ENCODE measurements at places on chromosomes 11 and 22.
A peak's percentile ranks its signal among the peaks of the same experiment; 100 is the strongest.

DNA sequence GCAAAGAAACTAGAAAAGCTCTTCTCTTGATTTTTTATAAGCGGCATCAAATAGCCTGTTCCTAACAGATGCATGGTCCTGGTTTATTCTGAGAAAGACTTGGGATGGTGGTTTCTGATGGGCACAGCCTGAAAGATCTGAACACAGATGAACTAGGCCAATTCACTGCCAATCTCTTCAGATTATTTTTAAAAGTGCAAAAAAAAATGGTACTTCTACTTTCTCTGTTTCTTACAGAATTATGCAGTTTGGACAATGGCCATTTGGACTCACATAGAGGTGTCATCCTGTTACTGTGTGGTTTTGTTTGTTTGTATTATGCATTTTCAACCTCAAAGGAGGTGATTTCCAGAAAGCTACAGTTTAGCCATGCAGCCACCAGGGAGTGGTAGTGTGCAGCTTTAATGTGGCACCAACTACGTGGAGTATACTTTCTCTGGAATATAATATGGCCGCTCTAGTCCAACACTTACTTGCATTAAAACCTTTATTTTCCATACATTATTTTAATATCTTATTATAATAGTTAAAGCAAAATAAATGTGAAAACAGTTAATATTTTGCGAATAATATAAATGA is 469.8 kb upstream of the KIRREL3 start:
- peak; percentile 56 for DNase-seq

GRCh38 chr11:134819041-134819440 is 407.0 kb upstream of the B3GAT1 start:
- peak; percentile 67 for DNase-seq

- DNase-seq: peak; percentile 54
Measured at GRCh38 chr11:8698379-8698851, 15.8 kb downstream of the RPL27A start.

DNA sequence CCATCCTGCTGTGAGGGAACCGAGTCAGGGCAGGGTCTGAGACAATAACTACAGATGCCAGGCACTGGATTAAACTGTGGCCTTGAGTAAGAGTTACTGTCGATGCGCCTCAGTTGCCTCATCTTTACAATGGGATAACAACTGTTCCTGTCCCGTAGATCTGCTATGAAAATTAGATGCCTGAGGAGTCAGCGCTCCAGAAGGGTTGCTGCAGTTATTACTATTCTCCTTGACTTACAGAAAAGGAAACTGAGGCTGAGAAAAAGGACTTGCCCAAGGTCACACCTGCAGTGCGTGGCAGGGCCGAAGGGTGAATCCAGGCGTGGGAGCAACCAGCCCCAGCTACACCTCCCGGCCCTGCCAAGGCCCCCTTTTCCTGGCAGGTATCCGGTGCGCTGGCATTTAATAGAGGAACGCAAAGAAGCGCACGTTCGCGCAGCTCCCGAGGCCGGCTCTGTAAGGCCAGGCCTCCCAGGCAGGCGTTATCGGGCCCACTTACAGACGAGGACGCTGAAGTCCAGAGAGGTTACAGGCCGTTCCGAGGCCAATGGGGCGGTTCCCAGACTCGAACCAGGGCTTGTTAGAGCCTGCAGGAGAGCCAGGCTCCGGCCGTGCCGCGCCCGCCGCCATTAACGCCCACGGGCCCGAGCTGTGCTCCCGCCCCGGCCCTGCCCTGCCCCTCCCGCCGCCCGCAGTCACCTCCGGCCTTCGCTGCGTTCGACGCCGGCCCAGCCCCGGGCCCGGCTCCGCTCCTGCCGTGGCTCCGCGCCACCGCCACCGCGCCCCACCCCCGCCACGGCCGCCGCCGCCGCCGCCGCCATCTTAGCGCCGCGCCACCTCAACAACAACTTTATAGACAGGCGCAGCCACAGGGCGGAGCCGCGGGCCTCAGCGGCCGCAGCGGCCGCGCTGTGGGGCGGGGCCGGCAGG is at the start of gene C11orf68:
Gene C11orf68, minus strand, starts transcription at position 852 of the 930 bp plus-strand sequence. Its CDS starts 31 bp downstream, at position 821.
- peak; percentile 56 for DNase-seq

GRCh38 chr11:94781837-94782236 is 13.7 kb downstream of the AMOTL1 start:
- no peak for DNase-seq

DNA sequence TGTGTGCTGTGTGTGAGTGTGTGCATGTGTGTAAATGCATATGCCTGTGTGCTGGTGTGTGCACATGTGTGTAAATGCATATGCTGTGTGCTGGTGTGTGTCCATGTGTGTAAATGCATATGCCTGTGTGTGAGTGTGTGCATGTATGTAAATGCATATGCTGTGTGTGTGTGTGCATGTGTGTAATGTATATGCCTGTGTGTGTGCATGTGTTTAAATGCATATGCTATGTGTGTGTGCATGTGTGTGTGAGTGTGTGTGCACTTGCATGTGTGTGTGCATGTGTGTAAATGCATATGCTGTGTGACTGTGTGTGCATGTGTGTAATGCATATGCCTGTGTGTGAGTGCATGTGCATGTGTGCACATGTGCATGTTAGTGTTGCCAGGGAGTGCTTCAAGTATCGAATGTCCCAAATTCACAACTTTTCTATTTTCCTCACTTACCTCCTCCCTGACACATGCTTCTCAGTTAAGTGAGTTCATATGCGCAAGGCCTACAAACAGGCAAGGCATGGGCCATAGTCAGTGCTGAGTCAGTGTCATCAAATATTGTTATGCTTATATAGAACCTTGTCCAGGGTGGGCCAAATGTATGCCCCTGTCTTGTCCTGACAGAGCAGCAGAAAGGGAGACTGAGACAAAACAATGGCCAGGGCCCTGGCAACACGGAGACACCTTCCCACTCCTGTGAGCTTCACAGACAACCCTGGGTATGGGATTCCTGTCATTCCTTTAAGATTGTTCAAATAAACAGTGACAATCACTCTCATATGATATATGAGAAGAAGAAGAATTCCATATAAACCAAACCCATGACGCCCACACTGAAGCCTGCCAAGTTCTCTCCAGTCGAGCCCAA is 38.6 kb downstream of the GGTLC2 start:
- DNase-seq: no peak

DNA sequence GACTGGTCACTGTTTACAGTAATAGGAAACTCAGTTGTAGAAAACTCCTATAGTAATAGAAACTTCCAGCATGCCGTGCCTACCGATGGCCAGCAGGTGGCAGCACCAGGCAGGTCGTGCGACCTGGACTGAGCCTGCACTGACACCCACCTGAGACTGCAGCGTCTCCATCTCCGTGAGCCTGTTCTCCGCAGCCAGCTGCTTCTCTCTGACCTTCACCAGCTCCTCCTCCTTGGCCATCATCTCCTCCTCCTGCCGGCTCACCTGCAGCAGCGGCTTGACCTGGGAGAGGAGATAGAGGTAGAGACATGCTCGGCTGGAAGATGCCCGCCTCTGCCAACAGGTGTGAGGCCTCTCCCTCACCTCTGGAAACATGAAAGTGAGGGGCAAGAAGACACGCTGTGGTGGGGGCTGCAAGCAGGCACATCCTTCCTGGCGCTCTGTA is 48.5 kb downstream of the APOL1 start:
- DNase-seq: peak; percentile 91

- DNase-seq: no peak
Measured at GRCh38 chr11:114367244-114367957, 32.9 kb downstream of the C11orf71 start.

All from GM23338 (cell line).